ENCODE measurements at places on chromosomes 1 and 21. TPM values are rescaled to one million over a fixed set of nuclear protein-coding genes. Genes with fewer than 3 reads are reported as not detected.

DNA sequence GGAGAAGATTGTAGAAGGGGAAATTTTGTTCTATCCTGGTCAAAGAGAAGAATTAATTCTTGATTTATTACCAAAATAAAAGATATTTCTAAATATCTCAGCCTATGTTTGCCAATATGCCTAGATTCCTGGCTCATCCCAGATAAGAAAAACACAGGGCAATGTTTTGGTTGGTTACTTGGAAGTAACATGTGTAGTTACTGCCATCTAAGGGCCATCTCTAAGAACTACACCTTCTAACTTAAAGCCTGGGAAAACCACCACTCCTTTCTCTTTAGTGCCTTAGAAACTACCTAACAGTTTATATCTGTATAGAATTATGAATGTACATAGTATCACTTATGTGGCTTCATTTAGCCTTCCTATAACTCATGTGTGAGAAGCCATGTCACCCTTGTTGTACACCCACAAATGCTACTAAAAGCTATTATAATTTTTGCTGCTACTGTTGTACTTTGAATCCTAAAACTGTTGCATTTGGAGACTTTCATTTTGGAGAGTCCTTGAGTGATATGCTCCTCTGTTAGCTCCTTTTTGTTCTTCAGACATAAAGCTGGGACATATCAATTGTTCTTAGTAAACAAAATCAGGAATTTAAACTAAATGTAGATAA lies 4.5 kb downstream of the AIM2 start:
- H3K27ac ChIP-seq, result peak overlapping the region; percentile 63
- H3K4me3 ChIP-seq, result peak overlapping the region; percentile 42
- H3K27me3 ChIP-seq, result no peaks in the 10 kb centered on the region

DNA sequence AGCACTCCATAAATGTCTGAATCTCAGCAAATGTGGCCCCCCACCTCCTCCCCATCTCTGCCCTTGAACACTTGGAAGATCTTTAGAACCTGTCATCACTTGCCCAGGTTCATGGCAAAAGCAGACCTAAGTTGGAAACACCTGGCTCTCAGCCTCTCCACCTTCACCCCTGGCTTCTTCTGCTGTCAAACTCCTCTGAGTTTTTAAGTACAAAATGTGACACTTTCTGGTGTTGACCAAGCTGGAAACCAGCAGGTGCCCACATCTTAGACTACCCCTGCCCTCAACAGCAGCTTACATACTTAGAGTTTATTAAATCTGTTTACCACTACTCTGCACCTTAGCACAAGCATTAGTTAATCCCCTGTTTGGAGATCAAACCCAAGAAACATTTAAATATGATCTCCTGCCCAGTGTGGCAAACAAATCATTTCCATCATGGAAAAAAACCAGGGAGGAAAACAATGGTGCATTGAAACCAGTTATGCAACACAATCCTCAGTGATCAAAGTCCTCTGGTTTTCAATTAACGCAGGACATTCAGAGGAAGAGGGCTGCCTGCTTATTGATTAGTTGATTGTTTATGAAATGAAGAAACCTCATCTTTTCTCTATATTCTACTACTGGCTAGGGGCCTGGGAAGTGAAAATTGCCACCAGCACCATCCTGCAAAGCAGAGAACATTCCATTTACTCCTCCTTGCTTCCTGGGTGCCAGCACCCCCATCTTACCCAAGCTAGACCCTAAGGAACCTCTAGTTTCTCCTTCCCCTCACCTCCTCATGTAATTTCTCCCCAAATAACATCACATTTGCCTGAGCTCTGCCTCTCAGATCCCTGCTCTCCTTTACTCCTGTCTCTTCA lies 139.4 kb upstream of the RAB4A start:
- H3K27ac ChIP-seq, result no peak overlapping the region
- H3K4me3 ChIP-seq, result no peak overlapping the region
- H3K4me1 ChIP-seq, result peaks cover 56% of the 10 kb centered on the region
- peaks cover 29% of the 10 kb centered on the region for H3K36me3 ChIP-seq
- no peaks in the 10 kb centered on the region for H3K27me3 ChIP-seq

DNA sequence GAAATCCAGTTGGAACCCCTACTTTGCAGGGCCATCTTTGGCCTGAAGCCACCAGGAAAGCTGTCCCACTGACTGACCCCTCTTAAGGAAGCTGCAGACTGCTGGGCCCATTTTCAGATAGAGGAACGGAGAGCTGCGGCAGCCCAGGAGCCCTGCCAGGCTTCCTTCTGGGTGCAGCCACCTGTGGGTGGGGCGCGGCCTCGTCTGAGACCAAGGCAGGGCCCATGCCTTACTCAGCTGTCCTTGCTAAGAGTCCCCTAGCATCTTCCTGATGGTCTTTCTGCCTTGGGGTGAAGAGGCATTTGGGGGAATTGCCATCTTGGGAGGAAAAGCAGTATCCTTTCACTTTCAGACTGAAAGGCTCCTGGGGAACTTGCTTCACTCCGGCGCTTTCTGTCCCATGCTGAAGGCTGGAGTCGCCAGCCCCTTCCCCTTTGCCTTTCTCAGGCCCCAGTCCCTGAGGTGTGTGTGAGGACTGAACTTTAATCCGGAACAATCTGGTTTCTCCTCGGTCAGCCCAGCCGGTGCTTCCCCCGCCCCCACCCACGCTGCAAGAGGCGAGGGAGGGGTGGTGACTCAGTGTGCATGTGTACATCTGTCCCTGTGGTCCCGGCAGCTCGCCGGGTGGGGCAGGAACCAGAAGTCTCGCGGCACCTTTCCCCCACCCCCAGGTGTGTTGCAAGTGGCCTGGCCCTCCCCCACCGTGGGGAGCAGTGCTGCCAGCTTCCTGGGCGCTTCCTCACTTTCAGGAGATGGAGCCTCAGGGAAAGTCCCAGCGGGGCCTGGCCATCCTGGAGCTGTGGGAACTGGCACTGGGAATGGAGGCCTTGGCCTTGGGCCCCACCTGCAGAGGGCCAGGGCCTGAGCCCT lies 5.1 kb downstream of the ZC3H12A start:
- no peaks in the 10 kb centered on the region for H3K27me3 ChIP-seq
- peak; percentile 96 for DNase-seq
- peaks cover 87% of the 10 kb centered on the region for H3K36me3 ChIP-seq
- H3K27ac ChIP-seq, result peak overlapping the region; percentile 98
- peak overlapping the region; percentile 95 for H3K4me3 ChIP-seq

Gene GUCA2B
- total RNA-seq, result not detected

Gene S100A9
- not detected for total RNA-seq
